MCF 10A (cell line): ENCODE measurements at places on chromosomes 11 and 22.
A peak's percentile ranks its signal among the peaks of the same experiment; 100 is the strongest.

DNA sequence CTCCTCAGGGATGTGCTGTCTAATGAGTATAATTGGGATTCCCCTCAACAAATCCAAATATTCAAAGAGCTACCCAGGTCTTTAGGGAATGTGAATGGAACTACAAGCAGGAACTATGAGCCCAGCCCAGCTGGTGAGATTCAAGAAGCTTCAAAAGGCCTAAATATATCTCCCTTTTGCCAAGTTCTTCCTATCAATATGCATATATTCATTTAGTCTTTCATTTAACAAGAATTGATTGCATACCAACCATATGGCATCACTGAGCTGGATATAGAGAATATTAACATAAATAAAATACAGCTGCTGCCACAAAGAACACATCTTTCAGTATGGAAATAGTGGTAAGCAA, 58.9 kb upstream of the PRSS23 start:
- no peaks in the 10 kb centered on the region for H3K27me3 ChIP-seq
- no peak overlapping the region for H3K4me3 ChIP-seq
- H3K27ac ChIP-seq, result peak overlapping the region; percentile 96
- H3K36me3 ChIP-seq, result no peaks in the 10 kb centered on the region
- H3K4me1 ChIP-seq, result peaks cover 66% of the 10 kb centered on the region

- H3K4me1 ChIP-seq, result no peaks in the 10 kb centered on the region
- no peak overlapping the region for H3K27ac ChIP-seq
- H3K4me3 ChIP-seq, result no peak overlapping the region
- H3K36me3 ChIP-seq, result no peaks in the 10 kb centered on the region
- no peak for DNase-seq
Measured at GRCh38 chr11:42345933-42346332, 886.5 kb upstream of the LRRC4C start.

DNA sequence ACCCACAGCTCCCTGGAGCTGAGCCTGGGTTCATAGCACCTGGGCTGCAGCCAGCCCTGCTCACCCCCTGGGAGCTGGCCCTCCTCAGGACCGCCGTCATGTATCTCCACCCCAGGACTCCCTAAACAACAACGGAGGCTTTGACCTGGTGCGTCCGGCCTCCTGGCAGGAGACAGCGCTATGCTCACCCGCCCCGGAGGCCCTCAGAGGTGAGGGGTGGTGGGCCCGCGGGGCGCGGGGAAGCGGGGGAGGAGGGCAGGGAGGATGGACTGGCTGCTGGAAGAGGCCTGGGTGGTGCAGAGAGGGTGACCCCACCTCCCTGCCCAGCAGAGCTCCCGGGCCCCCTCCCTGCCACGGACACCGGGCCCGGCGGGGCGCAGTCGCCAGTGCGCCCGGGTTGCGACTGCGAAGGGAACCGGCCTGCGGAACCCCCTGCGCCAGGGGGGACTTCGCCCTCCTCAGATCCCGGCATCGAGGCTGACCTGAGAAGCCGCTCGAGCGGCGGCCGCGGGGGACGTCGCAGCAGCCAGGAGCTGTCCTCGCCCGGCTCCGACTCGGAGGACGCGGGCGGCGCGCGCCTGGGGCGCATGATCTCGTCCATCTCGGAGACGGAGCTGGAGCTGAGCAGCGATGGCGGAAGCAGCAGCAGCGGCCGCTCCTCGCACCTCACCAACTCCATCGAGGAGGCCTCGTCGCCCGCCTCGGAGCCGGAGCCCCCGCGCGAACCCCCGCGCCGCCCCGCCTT, 3.1 kb downstream of the MAPK8IP2 start:
- DNase-seq, result no peak
- H3K4me1 ChIP-seq, result no peaks in the 10 kb centered on the region
- no peak overlapping the region for H3K4me3 ChIP-seq

DNA sequence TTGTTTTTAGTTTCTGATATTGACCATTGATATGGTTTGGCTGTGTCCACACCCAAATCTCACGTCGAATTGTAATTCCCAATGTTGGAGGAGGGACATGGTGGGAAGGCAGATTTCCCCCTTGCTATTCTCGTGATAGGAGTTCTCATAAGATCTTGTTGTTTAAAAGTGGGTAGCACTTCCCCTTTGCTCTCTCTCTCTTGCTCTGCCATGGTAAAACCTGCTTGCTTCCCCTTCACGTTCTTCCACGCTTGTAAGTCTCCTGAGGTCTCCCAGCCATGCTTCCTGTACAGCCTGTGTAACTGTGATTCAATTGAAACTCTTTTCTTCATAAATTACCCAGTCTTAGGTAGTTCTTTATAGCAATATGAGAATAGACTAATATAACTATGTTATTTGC, 203.6 kb upstream of the CHORDC1 start:
- H3K4me1 ChIP-seq, result no peaks in the 10 kb centered on the region
- no peak for DNase-seq
- no peaks in the 10 kb centered on the region for H3K36me3 ChIP-seq
- no peaks in the 10 kb centered on the region for H3K27me3 ChIP-seq
- no peak overlapping the region for H3K4me3 ChIP-seq

GRCh38 chr11:66713746-66714480, 15.1 kb downstream of the SPTBN2 start:
- no peak for DNase-seq
- peaks cover 38% of the 10 kb centered on the region for H3K36me3 ChIP-seq

GRCh38 chr11:41201156-41201555, 258.3 kb downstream of the LRRC4C start:
- H3K36me3 ChIP-seq, result peaks cover 9% of the 10 kb centered on the region
- H3K27me3 ChIP-seq, result no peaks in the 10 kb centered on the region
- H3K4me3 ChIP-seq, result no peak overlapping the region
- no peak overlapping the region for H3K27ac ChIP-seq
- H3K4me1 ChIP-seq, result no peaks in the 10 kb centered on the region
- DNase-seq, result peak; percentile 67

GRCh38 chr22:48934446-48934845, 893.2 kb downstream of the BRD1 start:
- DNase-seq, result no peak
- no peaks in the 10 kb centered on the region for H3K4me1 ChIP-seq
- H3K36me3 ChIP-seq, result no peaks in the 10 kb centered on the region
- no peak overlapping the region for H3K4me3 ChIP-seq
- H3K27me3 ChIP-seq, result no peaks in the 10 kb centered on the region
- H3K27ac ChIP-seq, result no peak overlapping the region

DNA sequence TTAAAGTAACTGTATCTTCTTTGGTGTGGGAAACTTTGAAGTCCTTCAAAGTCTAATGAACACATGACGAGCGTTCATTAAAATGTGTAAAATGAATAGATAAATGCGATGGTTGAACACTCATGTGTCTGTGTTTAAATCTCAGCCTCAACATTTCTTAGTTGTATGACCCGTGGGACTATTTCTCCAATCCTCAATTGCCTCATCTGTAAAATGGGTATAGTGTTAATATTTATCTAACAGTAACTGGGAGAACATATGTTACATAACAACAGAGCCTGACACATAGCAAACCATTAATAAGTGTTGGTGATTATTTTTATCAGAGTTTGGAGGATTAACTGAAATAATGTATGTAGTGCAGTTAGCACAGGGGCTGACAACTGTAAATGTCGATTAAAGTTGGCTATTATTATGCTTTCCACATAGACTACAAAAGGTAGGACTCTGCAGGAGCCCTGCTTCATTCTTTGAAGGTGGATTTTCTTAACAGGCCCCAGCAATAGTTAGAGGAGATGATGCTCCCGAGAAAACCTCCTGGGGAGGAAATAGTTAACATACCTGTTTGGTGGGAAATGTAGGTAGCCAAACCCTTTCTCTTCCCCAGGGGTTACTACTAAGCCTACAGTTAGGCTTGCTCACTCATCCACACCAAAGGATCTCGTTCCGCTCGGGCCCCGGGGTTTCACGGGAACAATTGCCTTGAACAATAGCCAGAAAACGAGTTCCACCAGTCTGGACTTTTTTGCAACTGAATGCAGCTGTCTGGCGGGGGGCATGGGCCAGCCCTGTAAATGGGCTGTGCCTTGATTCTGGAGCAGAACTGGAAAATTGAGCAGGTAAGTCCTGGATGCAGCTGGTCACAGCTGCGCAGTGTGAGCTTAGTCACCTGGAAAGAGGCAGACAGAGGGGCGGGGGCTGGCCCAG, 133.4 kb downstream of the DBX1 start:
- H3K4me1 ChIP-seq, result peaks cover 49% of the 10 kb centered on the region
- DNase-seq, result peak; percentile 42
- no peaks in the 10 kb centered on the region for H3K27me3 ChIP-seq
- peak overlapping the region; percentile 79 for H3K4me3 ChIP-seq
- peaks cover 56% of the 10 kb centered on the region for H3K36me3 ChIP-seq
- H3K27ac ChIP-seq, result peak overlapping the region; percentile 75
